Activated CD4-positive, CD25-positive, alpha-beta regulatory T cell treated with anti-CD3 and anti-CD28 coated beads, Interleukin-2, amount 50 U/mL, for 16 hours (primary cell): ENCODE measurements at places on chromosomes 11 and 22.

DNA sequence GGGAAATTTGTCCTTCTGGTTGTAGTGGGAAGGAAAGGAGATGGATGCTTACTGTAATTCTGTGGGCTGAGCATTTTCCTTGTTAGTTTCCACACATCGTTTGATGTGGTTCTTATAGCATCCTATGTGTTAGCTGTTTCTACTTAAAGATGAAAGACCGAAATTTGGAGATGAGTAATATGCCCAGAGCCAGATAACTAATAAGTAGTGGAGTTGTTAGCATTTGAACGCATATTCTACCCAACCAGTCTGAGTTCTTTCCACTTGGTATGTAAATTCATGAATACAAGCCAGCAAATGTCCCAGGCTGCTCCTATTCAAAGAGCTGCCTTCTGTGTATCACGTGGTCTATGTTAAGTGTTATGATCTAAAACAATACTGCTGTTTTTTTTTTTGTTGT lies 14.6 kb downstream of the SPECC1L start:
- DNase-seq: no peak

- no peak for DNase-seq
These were observed 45.0 kb upstream of the NNMT start for GRCh38 chr11:114250993-114251814.

DNA sequence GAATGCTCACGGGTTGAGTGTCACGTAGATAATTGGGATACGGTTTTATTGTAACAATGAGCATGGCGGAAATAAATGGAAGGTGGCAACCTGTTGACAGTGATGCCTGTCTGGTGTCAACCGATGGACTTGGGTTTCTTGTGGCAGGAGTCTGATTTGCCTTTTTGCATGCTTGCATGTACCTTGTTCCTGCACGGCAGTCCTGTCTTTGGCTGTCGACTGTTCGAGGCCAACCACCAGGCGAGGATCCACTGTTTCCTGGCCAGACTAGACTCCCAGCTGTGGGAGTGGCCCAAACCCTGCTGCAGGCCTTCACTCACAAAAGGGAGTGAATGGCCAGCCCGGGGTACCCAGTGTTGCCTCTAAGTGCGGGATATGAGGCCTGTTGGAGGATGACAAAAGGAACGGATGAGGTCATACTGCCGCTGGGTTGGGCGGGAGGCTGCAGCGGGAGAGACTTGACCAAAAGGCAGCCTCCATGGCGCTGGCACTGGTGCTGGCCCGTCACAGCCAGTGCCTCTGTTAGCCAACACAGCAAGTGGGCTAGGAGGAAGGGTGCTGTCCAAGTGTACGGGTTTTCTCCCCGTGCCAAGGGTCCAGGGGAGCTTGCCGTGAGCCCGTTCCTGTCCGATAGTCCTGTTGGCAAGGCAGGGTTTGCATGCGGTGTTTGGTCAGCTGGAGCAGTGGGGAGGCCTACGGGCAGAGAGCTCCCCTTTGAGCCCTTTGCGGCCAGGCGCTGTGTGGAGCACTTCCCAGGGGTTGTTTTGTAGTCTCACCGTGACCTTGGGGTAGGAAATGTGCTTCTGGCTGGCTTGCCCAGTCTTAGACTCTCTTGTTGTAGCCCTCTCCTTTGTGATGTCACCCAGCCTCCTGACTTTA lies 974 bp downstream of the DGCR8 start:
- no peak for DNase-seq

GRCh38 chr22:37330200-37331033 lies 48.1 kb downstream of the CYTH4 start:
- no peak for DNase-seq

DNA sequence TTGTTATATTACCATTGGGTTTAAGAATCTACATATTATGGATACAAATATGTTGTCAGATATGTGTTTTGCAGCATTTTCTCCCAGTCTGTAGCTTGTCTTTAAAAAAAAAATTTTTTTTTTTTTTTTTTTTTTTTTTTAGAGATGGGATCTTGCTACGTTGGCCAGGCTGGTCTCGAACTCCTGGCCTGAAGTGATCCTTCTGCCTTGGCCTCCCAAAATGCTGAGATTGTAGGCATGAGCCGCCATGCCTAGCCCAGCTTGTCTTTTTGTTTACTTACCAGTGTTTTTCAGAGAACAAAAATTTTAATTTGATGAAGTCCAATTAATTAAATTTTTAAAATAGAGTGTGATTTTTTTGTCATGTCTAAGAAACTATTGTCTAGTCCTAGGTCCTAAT lies 29.8 kb downstream of the INCENP start:
- no peak for DNase-seq

DNA sequence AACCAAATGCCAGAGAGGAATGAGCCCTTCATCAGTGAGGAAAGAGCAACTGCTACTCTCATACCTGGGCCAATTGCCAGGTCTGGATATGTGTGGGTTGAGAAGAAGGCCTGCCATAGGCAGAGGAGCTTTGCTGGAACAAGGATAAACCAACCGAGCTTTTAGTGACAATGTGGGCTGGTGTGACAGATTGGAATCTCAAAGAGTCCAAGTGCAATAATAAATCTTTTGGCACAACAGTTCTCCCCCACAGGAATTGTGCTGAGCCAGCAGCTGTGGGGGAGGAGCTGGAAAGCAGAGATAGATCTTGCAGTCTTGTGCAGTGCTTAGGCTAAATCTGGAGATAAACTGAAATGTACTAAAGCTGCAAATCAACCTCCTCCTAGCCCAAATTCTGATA lies 79.4 kb upstream of the ISX start:
- no peak for DNase-seq

- DNase-seq: no peak
These were observed 8.0 kb downstream of the RNF121 start for GRCh38 chr11:71936825-71937224.

DNA sequence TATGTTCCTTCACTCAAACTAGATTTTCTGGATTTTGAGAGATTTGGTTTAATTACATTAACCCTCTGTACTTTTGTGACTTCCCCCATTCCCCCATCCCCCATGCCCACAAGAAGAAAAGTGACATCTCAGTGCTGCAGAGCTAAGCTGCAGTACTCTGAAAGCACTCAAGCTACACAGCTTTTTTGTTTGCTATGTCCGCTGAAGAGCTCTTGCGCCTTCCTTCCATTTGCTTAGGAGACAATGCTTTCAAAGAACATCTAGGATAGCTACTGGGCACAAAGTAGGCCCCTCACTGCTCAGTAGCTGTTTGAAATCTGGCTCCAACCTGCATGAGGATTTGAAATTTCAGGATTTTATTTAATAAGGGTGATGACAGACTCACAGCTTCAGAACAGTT lies 69.7 kb downstream of the SLC17A6 start:
- DNase-seq: no peak

DNA sequence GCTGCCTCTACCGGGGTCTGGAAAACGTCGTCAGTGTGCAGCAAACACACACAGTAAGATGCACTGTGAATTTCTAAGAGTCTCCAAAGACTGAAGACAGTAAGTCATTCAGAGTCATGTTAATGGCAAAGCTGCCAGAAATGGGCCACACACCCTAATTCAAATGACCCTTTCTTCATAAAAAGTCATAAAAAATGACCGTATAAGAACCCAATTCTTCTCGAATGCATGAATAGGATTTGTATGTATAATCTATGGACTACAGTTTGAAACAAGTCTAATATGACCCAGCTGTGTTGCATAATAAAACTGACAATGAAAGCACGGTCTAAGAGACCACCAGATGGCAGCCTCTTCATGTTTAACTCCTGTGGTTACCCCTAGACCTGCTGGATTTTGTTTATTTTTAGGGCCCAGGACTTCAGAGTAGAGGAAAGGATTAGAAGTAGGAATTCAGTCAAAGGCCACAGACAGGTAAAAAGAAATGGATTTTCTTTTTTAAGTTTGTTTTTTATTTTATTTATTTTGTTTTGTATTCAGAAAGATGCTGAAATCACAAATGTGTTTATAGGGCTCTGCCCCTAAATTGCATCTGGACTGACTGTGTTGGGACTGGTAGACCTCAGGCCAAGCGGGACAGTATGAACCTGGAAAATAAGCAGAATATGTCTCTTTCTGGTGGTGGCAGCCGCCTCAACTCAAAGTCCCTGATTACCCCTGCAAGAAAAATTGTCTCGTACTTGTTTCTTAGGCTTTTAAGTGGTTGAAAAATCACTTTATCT lies 32.1 kb upstream of the SLC5A12 start:
- DNase-seq: no peak

- no peak for DNase-seq
These were observed 90.4 kb upstream of the SHISAL1 start for GRCh38 chr22:44403166-44403565.

DNA sequence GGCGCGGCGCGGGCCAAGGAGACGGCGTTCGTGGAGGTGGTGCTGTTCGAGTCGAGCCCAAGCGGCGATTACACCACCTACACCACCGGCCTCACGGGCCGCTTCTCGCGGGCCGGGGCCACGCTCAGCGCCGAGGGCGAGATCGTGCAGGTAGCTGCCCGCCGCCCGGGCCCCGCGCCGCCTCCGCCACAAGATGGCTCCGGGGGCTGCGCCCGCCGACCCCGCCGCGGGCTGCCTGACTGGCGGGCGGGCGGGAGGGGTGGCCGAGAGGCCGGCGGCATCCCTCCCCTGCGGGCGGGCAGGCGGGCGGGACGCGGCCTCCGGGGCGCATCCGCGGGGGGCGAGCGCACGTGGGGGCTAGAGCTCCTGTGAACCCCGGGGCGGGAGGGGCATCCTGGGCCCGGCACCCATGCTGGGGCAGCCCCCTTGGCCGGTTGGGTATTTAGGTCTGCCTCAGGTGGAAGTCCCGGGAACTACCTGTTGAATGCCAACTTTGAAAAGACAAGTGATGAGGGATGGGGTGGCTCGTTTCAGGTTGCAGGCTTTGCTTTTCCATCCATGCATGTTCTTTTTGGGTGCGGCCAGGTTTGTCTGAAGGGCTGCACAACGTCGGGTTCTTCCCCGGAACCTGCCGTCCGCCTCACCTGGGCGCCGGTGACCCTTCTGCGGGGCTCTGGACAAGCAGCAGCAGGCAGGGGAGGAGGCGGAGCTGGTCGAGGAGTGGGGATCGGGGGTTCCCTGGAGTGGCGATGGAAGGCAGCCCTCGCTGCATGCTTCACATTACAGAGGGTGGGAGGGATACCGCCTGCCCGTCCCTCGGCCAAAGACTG lies 760 bp downstream of the ZNRF3 start:
- no peak for DNase-seq
